ENCODE measurements at places on chromosomes 5 and 9.
A peak's percentile ranks its signal among the peaks of the same experiment; 100 is the strongest.

DNA sequence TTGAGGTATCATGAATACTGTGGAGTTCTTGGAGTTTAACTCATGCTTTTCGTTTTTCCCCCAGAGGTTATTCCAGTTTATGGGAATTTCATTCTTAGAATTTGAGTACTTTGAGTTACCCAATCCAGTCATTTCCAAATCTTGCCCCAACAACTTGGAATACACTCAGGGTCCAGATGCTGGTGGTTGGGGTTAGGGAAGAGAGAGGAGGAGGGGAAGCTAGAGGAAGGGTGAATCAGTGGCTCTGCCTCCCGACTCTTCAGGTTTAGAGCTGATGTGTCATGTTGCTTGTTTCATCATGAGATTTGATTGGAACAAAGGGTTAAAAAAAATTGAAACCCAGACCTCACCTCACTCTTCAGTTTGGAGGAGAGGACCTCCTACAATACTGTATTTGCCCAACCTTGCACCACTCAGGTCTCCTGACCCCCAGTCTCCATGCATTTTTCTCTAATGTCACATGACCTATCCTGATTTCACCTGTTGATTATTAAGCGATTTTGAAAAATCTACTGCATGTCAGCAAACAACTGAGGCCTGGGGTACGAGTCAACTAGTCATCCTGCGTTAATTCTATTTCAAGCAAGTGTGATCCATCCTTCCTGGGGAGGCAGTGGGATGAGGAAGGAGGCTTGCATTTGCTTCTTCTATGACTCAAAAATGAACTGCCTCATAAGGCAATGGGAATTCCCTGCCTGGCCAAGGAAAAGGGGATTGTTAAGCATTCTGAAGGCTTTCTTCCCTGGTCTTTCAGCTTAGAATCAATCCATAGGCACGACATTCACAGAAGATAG, 6.2 kb upstream of the SLC1A3 start:
- DNase-seq = peak; percentile 80

DNA sequence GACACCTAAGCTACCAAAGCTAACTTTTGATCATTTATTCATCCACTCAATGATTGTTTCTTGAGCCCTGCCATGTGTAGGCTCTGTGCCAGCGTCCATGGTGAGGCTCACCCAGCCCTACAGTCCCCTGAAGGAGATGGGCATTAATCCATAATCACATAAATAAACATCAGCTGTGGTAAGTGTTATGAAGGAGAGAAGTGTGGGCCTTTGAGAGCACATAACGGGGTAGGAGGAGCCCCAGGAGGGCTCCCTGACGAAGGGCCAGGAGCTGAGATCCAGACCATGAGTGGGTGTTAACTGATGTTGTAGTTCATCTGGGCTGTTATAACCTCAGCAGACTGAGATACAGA, 53.9 kb upstream of the AFAP1L1 start:
- no peak for DNase-seq

DNA sequence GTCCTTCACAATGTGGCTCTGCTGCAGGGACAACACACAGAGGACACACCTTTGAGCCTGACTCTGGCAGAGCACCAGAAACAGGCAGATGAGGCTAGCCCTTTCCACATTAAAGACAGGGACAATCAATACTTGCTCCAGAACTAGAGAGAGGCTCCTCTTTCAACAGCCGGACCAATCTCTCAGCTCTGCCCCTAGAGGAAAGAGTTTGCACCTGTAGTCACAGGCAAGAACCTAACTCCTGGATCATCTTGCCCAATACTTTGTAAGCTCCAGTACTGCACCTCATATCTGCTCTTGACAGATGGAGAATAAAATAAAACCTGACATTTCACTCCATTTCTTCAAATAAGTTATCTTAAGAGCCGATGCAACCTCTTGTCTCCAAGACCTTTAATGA, 52.1 kb downstream of the EPB41L4A start:
- DNase-seq = no peak

GRCh38 chr9:9973062-9973461, 639.7 kb downstream of the PTPRD start:
- no peak for DNase-seq

DNA sequence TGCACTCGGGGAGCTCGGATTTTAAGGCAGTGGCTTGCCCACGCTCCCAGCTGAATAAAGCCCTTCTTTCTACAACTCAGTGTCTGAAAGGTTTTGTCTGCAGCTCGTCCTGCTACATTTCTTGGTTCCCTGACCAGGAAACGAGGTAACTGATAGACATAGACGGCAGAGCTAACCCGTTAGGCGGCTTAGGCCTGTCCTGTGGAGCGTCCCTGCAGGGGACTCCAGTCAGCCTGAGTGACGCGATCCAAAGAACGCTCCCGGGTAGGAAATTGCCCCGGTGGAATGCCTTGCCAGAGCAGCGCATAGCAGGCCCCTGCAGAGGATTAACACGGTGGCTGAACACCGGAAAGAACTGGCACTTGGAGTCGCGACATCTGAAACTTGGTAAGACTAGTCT, 1.8 kb upstream of the SELENOP start:
- DNase-seq = no peak

GRCh38 chr5:55850839-55851674, at the start of gene IL31RA:
Gene IL31RA, plus strand, starts transcription at chr5:55851357. Its CDS starts 214 bp downstream, at chr5:55851571.
- DNase-seq = peak; percentile 79

- peak; percentile 17 for DNase-seq
These were observed 126.5 kb downstream of the MRPL36 start for GRCh38 chr5:1673042-1673677.

GRCh38 chr9:6552033-6552432, 93.5 kb downstream of the GLDC start:
- DNase-seq = peak; percentile 64

DNA sequence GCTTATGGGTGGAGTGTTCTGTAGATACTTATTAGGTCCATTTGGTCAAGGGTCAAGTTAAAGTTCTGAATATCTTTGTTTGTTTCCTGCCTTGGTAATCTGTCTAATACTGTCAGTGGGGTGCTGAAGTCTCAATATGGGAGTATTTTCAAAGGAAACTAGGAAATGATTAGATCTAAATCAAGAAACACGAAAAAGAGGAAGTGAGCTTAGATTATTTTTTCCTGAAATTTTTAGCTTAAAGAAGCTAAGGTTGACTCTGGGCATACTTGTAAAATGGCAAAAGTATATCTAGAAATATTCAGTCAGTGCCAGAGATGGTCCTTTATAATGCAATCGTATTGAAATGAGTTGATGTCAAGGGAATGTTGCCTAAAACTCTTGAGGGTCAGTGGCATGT, 313.5 kb downstream of the ICE1 start:
- DNase-seq = no peak

DNA sequence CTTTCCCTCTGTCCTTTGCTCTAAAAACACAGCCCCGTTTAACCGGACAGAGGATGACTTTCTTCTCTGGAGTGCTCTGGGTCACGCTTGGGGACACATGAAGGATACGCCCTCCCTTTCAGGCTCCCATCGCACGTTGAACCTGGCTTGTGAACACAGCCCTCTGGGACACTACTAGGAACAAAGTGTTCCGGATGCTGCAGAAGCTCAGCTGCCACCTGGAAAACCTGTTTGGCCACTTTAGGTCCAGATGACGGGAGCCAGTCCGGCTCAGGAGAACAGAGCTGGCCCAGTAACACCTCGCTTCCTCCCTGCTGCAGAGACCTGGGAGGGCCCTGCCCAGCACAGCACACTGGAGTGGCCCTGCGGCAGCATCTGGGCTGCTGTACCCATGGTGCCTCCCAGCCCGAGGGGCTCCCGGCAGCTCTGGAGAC, 60.1 kb downstream of the GADD45G start:
- DNase-seq = no peak

DNA sequence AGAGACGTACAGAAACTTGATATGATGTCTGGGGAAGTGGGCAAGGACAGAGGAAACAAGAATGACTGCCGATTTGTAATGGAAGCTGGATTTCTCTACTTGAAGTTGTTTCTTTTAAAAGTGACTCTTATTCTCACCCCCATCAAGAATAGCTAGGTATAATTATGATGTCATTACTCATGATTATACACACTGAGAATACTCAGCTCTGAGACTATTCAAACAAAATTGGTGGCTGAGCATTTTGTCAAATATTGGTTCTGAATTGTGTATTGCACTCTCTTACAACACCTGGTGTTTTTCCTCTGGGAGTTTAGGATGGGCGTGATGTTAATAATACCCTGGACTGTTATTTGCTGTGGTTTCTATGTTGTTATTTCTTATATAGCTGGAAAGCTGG, 46.3 kb downstream of the MAST4 start:
- DNase-seq = no peak

DNA sequence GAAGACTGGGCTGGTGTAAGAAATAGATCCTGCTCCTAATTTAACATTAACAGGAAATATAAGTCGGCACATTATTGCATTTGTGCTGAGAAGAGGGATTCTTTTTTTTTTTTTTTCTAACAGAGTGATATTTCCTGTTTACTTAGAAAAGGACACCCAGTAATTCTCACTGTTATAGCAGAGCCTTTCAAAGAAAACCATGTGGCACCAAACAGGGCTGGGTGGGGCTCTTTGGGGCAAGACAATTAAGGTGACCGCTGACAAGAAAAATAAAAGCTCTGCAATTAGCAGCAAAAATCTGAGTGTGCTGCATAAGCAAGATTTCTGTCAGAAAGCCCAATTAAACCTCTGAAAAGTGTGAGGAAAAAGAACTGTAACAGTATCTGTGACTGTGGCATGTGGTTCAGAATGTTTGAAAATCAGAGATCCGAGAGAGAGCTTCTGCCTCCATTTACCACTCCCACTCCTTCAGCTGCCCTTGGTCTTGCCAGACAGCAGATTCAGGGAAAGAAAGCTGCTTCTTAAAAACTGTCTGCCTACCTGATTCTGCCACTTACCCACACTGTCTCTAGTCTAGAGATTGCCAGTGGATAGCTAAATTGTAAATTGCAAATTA, 77.1 kb upstream of the IQGAP2 start:
- DNase-seq = no peak

- DNase-seq = no peak
These were observed 203.3 kb downstream of the ADAMTS12 start for GRCh38 chr5:33688526-33688925.

- DNase-seq = no peak
These were observed 233.9 kb upstream of the ZNF608 start for GRCh38 chr5:124980163-124980941.

- no peak for DNase-seq
These were observed 13.3 kb downstream of the ANXA6 start for GRCh38 chr5:151144275-151144674.

- DNase-seq = no peak
These were observed 22.6 kb downstream of the PTGS1 start for GRCh38 chr9:122393284-122393983.

GRCh38 chr5:1343931-1344901, 683 bp downstream of the CLPTM1L start:
- DNase-seq = peak; percentile 10

- DNase-seq = no peak
These were observed 308.1 kb upstream of the TLE4 start for GRCh38 chr9:79263628-79264027.

GRCh38 chr9:20028192-20028848, 239.5 kb upstream of the SLC24A2 start:
- DNase-seq = no peak

GRCh38 chr5:35240892-35241291, 10.6 kb upstream of the PRLR start:
- DNase-seq = no peak

GRCh38 chr9:136049491-136050265, 45.4 kb downstream of the NACC2 start:
- DNase-seq = no peak

GRCh38 chr9:71891557-71892189, 19.3 kb downstream of the ABHD17B start:
- no peak for DNase-seq

- DNase-seq = no peak
These were observed 15.3 kb downstream of the ZNF510 start for GRCh38 chr9:96762568-96762967.

DNA sequence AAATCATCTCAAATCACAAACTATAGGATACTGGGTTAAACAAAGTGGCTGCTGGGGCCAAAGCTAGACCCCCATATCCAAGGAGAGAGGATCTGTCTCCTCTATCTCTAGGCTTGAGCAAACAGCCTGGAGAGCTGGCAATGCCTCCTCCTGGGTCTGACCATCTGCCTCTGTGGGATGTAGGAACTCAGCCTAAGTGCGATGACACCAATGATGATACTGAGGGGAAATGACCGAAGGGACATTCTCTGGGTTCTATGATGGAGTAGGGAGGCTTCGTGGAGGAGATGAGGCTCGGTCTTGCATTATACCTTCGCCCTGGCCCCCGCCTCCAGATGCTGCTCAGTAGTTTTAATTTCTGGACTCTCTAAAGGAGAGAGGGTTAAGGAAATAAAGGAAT, 9.3 kb upstream of the SPATA24 start:
- no peak for DNase-seq

DNA sequence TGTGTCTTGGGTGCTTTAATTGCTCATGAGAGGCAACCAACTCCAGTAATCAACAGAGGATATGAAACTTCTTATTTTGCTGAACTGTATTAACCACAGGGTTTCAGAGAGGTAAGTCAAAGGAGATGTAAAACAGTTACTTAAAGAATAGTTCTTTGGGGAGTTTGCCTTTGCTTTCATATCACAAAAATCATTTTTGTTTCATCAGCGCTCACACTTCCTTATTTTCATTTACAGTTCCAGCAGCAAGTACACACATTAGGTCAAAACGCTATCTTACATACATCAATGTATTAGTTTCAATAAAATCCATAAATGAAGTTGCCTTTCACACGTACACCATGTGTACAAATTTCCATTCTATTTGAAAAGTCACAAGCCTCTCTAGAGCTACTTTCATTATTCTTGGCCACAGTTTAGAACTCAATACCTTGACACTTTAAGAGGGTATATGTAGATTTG, 50.1 kb downstream of the ST8SIA4 start:
- DNase-seq = no peak

DNA sequence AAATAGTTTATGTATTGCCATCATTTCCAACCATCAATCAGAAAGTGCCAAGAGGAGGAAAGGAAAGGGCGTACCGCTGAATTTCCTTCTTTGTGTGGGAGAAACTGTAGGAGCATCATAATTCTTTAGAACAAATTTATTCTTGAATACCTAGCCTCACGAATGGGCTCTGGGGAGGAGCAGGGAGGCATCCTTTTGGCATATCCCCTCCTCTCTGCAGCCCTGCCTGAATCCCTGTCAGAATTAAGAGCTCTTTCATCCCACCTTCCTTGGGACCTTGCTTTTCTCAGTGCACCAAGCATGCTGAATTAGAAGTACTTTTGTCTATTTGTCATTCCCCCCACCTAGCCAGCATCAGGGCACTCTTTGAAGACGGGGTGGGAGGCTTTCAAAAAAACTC, 189.4 kb downstream of the MAPKAP1 start:
- DNase-seq = no peak

Measured in fibroblast of pulmonary artery (primary cell).